ENCODE measurements at places on chromosomes 6 and 20. TPM values are rescaled to one million over a fixed set of nuclear protein-coding genes. Genes with fewer than 3 reads are reported as not detected.

BPIFB1 gene
- not detected for total RNA-seq

CASS4 gene
- under 0.01 TPM for total RNA-seq

SLC26A8 gene
- total RNA-seq = 5.7 TPM

HLA-DMB gene
- total RNA-seq = 0.82 TPM

PBOV1 gene
- total RNA-seq = not detected

AGPAT1 gene
- total RNA-seq = 14.3 TPM

NR2E1 gene
- total RNA-seq = 6.1 TPM

TPD52L1 gene
- 9.4 TPM for total RNA-seq

DNA sequence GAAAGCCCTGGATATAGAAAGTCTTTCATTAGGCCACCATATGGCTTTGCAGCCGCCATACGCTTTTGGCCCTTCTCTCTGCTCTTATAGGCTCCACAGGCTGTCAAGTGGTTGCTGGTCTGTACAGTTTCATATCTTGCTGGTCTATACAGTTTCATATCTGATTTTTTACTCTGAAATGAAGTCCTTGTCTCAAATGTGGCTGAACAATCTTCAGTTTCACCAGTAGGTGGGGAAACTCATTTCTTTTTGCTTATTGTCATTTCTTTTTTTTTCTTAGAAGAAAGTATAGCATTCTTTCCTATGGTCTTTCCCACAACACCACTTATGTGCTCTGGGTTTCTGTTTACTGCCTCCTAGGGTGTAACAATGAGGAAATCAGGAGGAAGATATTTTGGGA lies 771.4 kb upstream of the MMS22L start:
- no peak for DNase-seq

DNA sequence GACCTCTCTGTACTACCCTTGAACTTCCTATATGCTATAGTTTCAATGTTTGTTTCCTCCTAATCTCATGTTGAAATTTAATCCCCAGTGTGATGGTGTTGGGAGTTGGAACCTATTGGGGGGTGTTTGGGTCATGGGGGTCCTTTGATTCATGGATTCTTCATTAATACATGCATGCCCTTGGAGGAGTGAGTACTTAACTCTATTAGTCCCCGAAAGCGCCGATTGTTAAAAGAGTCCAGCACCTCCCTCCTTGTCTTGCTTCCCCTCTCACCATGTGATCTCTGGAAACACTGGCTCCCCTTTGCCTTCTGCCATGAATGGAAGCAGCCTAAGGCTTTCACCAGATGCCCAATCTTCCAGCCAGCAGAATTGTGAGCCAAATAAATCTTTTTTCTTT lies 31.7 kb downstream of the NCR2 start:
- no peak for DNase-seq

DNA sequence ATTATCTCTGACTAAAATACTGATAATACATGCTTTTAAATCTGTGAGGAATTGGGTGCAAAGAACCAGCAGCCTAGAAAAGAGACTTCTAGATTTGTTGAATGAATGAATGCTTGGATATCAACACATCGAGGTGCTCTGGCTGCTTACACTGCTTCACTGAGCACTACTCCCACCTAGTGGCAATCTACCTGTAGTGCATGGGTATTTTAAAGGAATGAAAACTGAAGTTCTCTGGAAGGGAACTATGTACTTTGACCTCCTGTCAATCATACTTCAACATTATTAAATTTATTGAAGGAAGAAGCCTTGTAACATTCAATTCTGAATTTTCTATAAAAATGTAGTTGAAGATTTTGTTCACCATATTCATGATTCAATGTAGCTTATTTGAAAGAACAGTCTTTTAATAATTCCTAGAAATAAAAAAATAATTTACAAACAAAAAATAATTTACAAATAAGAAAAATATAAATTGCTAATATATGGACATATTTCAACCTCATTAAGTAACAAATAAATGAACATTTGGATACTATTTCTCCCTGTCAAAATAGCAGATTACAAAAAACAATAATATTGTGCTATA lies 111.2 kb upstream of the MMS22L start:
- DNase-seq = peak; percentile 32

- DNase-seq = no peak
Observed at GRCh38 chr20:58893355-58894120, 41.0 kb downstream of the GNAS start.

GRCh38 chr6:52328729-52329128 lies 33.2 kb upstream of the PAQR8 start:
- DNase-seq = no peak

- DNase-seq = no peak
Observed at GRCh38 chr20:50617022-50617421, 74.3 kb downstream of the RIPOR3 start.

DNA sequence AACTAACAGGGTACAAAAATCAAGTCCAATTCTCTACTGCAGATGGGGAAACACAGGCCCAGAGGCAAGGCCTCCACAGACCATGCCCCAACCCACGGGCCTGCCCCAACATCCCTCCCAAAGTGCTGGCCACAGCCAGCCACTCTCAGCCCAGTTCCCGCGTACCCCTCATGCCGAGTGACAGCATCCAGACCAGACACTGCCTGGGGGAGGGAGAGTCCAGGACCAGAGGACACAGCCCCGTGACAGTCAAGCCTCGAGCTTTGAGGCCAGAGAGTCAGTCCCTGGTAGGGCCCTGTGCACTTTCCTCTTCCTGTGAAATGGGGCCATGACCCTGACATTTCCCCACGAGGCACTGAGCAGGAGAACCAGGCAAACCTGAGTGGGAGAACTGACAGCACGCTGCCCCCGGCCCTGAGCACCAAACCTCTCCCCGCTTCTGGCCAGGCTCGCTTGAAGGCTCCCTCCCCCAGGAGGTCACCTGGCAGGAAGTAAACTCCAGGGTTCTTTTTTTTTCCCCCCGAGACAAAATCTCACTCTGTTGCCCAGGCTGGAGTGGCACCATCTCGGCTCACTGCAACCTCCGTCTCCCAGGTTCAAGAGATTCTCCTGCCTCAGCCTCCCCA lies 4.9 kb downstream of the MYL9 start:
- no peak for DNase-seq

- DNase-seq = no peak
Observed at GRCh38 chr20:931401-931800, 15.3 kb upstream of the ANGPT4 start.

GRCh38 chr6:21098134-21098533 lies 495.4 kb upstream of the SOX4 start:
- DNase-seq = no peak

DNA sequence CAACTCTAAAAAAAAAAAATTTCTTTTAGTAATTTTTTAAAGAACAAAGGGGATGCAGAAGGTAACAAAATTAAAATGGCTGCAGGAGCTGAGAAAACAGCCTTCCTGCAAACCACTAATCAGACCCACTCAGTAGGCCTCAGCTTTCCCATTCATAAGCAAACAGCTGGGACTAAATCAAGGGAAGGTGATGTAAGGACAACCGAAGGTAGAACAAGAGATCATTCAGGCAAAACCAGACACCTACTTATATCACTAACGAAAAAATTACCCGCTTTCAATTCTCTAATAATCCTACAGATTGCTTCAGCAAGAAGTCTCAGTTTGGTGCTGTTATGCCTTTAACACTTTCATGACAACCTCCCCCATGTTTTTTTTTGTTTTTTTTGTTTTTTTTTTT lies 124.0 kb downstream of the ZMYND8 start:
- no peak for DNase-seq

DNA sequence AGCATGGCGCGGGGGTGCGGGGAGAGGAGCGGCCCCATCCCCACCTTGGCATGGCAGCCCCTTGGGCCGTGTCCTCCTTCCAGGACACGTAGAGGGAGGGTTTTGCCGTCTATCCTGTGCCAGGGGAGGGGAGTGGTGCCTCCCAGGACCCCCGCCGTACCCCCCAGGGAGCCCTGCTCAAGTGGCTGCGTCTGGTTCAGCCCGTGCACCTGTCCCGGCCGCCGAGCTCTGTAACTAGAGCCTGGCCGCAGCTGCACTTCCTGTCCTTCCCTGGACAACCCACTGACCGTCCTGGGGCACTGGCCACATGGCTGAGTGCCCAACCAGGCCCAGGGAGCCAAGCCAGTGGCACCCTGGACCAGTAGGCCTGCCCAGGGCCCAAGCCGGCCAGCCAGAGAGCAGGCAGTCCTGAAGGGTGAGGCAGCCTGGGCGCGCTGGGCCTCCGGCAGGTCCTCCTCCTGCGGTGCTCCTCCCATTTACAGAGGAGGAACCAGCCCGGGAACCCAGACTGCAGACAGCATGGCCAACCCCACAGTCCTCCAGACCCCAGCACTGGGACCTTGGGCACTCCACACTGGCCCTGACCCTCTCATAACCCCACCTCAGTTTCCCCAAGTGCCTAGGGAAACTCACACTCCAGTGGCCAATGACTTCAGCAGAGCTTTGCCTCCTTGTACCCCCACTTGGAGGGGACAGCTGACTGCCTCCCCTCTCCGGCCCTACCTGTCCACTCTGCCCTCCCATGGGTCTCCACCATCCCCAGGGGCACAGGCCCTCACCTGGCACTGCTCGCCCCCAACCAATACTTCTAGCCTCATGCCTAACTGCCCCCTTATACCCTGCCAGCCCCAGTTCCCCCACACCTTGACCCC lies 8.7 kb downstream of the LAMA5 start:
- no peak for DNase-seq

GRCh38 chr20:45892049-45892825 lies 1.1 kb downstream of the CTSA start:
- peak; percentile 58 for DNase-seq

DNA sequence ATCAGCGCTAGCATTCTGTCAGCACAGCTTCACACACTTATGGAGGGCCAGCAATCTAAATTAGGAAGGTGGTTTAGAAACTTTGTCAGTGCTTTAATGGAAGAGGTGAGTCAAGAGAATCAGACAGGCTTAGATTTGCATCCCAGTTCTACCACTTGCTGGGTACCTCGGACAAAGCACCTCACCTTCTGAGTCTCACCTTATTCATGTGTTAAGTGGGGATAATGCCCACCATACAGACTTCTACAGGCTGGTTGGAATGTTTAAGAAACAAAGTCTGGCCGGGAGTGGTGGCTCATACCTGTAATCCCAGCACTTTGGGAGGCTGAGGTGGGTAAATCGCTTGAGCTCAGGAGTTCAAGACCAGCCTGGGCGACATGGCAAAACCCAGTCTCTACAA lies 12.2 kb upstream of the STK35 start:
- no peak for DNase-seq

DNA sequence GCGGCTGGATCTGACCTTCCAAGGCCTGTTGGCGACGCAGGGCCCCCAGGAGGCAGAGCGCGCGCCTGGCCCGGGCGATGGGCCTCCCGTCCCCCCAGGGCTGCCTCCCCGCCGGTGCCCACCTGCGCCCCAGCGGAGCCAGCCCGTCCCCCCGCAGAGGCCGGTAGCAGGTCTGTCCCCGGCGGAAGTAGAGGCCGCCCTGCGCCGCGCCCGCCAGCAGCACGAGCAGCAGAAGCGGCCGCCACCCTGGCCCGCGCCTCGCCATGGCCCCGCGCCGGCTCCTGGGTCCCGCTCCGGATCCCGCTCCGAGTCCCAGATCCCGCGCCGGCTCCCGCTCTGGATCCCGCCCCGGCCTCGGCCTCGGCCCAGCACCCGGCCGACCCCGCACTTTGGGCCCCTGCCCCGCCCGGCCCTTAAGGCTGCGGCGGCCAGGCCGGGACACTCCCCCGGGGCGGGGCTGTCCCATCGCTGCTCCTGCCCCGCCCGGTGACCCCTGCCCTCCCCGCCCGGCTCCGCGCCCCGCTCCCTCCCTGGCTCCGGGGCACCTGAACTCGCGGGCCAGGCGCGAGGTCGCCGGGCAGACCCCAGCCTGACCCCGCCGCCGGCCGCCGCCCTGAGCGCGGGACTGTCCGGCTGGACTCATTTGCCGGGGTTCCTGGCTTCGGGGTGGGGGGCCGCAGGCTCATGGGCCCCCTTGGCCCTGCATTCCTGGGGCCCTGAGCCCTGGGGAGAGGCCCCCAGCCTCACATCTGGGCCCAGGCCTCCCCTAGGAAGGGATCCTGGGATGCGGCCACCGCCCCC lies at the start of gene CTSZ:
Gene CTSZ (minus strand): TSS at position 391 of the 801 bp plus-strand sequence. CDS start 126 bp downstream, at position 265.
- peak; percentile 81 for DNase-seq

GRCh38 chr6:159213405-159213804 lies 44.2 kb downstream of the FNDC1 start:
- no peak for DNase-seq

DNA sequence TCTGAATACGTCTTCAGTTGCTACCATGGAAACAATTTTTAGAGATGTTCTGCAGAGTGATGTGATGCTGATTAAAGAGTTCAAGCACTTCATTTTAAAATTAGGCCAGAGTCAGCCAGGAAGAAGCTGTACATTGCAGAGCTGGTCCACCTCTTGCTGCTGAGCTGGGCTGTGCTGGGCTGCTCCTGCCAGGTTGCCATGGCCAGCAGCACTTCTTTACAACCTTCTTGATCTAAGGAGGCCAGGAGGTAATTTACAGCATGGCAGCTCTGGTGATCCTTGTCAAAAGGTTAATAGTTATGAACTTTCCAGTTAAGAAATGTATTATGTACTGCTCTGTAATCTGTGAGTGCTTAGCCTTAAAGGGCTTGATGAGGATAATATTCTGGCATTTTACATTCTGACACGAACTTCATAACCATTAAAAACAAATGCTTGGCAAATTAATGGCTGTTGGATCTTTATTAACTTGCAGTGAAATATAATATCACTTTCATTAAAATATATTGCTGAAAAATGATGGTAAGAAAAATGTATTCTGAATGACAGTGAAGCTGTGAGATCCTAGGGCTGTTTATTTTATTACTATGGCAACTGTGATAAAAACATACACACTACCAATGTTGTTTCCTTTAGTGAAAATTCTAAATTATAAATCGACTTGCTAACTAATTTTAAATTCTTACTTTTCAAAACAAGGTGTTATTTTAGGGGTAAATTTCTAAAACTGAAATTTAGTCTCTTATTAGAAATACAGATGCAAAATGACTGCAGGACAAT lies 259.7 kb downstream of the RFPL4B start:
- no peak for DNase-seq

DNA sequence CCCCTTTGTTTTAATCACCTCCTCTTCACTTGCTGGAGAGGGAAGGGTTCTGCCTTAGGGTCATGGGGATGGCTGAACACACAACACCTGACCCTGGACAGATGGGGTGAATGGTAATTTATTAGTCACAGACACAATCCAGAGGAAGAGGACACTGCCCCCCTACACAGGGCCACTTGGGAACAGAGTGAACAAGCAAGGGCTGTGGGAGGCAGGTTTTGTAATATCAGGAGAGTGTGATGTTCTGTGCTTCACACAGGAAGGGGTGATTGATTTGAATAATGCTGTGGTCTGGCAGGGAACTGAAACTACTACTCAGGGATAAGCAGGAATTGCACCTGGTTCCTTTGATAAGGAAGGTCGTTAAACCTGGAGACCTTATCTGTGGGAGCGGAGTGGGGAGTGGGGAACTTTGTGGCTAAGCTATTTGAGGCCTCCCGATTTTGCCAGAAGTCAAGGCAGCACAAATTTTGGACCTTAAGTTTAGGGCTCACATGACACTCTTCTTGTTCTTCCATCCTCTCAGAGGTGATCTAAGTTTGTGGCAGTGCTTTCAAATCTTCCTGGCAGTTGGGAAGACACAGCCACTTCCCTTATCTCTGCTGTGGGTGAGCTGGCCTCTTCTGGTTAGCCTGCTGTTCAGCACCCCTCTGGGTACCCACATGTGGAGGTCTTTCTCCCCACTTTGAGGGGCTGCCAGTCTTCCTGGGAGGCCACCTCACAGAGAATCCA lies 77.8 kb downstream of the CD164 start:
- DNase-seq = no peak

- DNase-seq = no peak
Observed at GRCh38 chr20:46646659-46647380, 4.4 kb downstream of the SLC13A3 start.

GRCh38 chr20:38748861-38749149 lies 545 bp downstream of the ACTR5 start:
- peak; percentile 22 for DNase-seq

GRCh38 chr6:14743474-14744211 lies 502.2 kb upstream of the JARID2 start:
- DNase-seq = no peak

- no peak for DNase-seq
Observed at GRCh38 chr6:23003671-23004467, 434.5 kb downstream of the HDGFL1 start.
